ENCODE measurements at places on chromosomes 7 and 10.
A peak's percentile ranks its signal among the peaks of the same experiment; 100 is the strongest.

- peak; percentile 11 for DNase-seq
Observed at GRCh38 chr7:103343758-103344452, 662 bp downstream of the DNAJC2 start.

GRCh38 chr10:359762-360161 is 224.5 kb downstream of the ZMYND11 start:
- DNase-seq, result no peak

DNA sequence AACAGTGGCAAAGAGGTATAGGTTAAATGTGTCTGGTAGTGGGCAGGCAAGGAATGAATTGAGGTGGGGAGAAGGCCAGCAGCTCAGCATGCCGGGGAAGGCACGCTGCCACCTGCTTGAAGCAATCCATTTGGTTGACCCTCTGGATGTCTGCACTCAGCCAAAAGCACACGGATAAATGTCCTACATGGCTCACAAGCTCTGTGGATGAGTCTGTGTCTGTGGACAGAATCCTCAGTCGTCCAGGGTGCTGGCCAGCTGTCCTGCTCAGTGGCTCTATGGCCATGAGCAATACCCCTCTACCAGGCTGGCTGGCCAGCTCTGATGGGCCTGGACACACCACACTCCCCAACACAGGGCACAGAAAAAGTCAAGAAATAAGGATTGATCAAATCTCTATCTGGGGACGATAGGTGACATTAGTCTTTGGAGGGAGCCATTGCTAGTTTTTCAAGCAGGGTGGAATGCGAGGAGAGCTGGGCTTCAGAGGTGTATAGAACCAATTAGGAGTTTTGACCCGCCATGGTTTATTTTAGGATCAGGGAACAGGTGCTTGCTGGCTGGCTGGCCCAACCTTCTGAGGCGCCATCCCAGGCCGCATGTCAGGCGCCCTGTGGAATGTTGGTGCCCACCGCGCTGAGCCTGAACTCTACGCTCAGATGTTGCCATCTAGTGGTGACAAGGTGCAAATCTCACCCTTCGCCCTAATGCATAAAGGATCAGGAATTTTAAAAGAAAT is 493.4 kb downstream of the TNS3 start:
- DNase-seq, result peak; percentile 4

GRCh38 chr10:112805254-112805590 is 144.8 kb upstream of the TCF7L2 start:
- no peak for DNase-seq

DNA sequence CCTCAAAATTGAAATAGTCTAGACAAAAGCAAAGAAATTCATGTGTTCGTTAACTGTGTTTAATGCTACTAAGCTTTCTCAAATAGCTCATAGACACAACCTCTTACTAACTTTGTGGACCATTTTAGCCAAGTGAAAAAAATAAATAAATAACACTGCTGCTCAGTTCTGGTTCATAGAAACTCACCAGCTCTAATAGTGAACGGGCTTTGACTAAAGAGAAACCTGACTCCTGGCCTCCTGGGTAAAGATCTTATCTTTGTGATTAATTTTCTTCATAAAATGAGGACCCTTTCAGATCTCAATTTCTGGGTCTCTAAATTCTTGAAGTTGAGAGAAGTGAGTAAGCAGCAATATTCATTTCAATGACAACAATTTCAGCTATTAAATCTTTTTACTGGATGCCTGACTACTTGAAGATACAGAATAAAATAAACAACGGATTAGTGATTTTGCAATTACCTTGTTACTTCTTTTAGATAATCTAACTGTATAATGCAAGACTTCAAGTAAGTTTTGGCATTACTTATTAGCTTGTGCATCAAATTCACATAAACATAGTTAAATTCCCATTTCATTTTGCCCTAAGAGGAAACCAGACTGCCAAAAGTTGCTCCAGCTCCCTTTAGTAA is 3.1 kb downstream of the CADPS2 start:
- DNase-seq, result no peak

- no peak for DNase-seq
Observed at GRCh38 chr7:122975341-122975740, 20.2 kb downstream of the TAS2R16 start.

DNA sequence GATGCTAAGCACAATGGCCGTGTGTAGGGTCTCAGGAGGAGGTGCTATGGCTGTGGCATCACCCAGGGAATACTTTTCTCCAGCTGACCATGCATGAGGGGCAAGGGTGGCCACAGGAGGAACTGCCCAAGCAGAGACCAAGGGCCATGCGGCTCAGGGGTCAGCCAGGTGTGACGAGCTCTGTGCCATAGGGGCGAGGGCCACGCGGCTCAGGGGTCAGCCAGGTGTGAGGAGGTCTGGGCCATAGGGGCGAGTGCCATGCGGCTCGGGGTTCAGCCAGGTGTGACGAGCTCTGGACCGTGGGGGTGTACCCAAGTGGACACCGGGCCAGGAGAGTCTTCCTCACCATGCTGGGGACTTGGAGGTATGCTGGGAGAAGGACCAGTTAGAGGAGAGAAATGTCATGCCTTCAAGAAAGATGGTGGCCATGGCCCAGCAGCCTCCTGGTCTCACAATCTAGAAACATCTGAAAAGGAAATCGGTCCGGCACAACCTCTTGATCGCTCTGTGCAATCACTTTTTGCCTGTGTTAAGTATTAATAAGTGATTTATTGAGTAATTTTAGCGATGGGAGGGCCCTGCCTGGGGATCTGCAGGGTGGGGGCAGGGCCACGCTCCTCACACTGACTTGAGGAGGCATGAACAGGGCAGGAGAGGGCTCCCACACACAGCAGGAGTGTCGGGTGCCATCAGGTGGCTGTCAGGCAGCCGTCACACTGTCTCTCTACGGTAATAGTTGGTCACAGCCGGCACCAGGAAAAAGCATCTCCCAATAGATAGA is 265.0 kb downstream of the ADARB2 start:
- DNase-seq, result no peak

DNA sequence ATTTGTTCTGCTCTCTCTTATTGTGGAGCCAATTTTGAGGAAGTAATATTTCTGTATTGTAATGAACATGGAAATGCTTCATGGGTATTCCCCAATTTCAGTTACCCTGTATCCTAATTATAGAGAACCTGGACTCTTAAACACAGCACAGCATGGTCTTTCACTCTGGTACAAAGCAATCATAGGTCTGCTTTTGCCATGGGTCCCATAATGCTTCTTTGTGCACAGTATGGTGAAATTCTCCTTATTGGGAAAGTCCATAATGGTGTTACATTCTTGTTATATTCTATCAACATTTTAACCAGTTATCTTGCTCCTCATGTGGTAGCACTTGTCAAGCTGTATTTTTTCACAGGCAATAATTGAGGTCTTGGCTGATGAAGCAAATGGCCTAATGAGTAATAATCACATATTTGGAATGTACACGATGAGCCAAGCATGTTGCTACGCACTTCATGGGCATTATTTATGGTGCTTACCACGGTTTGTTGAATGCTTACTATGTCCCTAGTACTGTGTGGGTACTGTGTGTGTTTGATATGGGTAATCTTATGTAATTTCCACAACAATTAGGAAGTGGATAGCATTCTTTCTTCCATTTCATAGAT is 42.9 kb downstream of the PRKG1 start:
- no peak for DNase-seq

- DNase-seq, result no peak
Observed at GRCh38 chr10:44478040-44478439, 93.1 kb upstream of the CXCL12 start.

Measured in T-helper 1 cell (primary cell).